ENCODE measurements at places on chromosomes 5 and 9.
A peak's percentile ranks its signal among the peaks of the same experiment; 100 is the strongest.

DNA sequence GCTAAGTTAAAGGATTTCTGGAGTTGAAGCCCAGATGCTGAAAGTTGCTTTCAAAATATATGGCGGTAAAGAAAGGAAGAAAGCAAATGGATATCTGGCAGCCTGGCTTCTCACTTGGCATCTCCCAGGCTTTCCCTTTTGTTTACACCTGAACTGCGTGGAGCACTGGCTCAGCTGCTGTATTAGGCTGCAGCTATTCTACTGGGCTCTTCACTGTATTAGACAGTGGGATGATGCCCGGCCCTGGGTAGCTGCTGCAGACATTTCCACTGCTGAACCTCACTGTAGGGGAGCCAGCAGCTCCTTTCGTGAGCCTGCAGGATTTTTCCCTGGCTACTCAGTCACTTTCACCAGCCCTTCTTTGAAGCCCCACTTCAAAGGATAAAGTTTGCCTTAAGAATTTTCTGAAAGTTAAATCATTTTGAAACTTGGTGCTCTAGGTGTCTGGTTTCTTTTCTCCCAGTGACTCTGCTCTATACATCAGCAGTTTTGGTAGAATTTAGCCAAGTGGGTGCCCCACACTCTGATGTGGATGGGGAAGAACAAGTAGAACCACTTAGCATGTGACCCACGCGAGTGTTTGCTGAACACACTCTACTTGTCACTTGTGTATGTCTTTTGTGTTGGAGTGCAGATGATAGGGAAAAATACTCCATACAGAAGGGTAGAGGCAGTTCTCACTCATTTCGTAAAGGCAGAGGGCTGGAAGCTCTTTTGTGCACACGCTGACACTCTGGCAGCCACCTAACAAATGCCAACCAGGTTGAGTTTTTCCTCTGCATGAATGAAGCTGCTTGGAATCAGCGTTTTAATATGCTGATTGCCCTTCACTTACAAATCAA is 49.9 kb downstream of the C9orf152 start:
- no peak for DNase-seq

GRCh38 chr5:73387149-73387591 is 61.4 kb downstream of the FOXD1 start:
- no peak for DNase-seq

DNA sequence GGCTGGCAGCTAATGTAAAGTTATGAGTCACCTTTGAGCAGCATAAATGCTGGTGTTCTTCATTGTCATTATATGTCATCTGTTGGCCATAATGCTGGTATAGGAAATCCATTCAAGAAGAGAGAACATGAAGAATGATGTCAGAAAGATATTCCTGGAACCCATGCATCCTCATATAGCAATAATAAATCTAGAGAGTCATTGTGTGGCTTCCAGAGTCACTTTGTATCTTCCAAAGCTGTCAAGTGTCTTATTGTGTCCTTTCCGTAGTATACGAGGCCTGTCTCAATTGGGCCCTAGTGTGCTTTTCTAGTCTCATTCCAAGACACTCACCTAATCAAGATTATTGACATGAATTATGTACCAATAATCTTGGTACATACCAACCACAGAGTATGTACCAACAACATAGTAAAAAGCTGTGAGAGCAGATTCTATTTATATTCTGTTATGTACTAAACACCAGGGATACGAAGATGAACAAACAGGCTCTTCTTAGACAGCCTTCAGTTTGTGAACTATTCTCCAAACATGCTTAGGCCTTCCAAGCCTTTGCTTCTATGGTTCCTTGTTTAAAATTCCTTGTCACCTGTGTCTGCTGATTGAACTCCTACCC is 110.1 kb downstream of the ERCC6L2 start:
- no peak for DNase-seq

DNA sequence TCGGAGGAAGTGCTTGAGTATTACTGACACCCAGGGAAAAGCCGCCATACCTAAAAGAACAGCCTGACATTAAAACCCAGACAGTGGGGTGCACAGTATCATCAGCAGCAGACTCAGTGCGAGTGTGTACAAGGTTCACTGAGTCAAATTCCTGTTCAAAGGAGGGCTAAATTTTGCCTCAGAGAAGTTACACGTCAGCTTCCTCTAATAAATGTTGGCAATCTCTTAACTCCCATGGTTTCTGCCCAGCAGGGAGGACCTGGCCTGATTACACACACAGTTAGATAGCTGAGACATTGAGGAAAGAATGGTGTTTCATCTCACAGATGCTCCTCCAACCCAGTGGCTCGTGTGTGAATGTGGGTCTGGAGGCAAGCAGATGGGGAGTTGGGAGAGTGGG is 38.2 kb downstream of the NIPSNAP3B start:
- DNase-seq = no peak

GRCh38 chr5:155082401-155082800 is 68.8 kb downstream of the KIF4B start:
- peak; percentile 83 for DNase-seq

Data from RPMI7951 (cell line).